Activated CD4-positive, alpha-beta T cell treated with anti-CD3 and anti-CD28 coated beads, Interleukin-2, amount 50 U/mL, for 1 hour (primary cell): ENCODE measurements at places on chromosomes 4 and X.

- no peak for DNase-seq
Observed at GRCh38 chrX:68721546-68721945, 74.1 kb downstream of the STARD8 start.

DNA sequence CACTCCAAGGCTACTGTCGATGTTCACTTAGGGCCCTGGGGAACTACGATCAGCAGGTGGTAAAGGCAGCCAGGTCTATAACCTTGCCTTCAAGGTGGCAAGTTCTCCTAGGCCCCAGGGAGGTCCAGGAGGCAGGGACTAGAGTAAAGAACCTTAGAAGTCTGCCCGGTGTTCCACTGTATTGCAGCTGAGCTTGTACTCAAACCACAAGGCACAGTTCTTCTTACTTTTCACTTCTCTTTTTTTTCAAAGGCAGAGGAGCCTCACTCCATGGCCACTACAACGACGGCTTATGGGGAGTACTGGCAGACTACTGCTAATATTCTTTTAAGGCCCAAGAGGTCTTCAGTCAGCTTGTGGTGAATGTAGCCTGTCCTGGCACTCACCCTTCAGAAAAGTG is 78.8 kb upstream of the GPR174 start:
- DNase-seq, result no peak

GRCh38 chr4:64747919-64748715 is 338.9 kb upstream of the TECRL start:
- no peak for DNase-seq

- no peak for DNase-seq
Observed at GRCh38 chrX:130915302-130915701, 12.3 kb upstream of the ENOX2 start.

DNA sequence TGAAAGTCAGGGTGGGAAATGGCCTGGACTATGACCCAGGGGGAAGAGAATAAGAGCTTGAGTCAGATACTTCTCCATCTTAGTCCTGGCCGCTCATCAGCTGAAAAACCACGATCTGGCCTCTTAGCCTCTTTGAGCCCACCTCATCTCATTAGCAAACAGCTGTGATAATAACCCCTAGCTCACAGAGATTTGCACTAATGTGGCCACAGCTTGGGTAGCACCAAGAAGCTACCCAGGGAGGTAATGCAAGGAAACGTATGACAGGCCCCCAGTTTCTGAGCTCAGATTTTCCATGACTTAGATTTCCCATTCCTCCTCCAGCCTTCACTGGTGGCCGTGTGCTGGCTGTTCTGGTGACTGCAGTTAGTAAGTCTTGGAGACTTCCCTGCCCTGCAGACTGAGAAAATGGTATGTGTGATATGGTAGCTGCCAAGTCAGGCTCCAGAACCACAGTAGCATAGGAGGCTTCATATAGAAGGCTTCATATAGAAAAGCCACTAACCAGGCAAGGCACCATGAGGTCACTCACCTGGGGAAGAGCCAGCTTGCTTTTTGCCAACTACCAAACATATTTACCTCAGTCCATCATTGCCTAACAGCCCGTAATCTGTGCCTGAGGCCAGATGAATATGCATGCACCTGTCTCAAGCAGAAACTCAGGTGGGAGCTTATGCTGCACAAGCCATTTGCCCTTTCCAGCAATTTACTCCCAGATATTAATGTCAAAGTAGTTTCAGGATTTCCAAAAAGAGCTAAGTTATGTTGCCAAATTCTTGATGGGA is 51.4 kb upstream of the GABRE start:
- no peak for DNase-seq

DNA sequence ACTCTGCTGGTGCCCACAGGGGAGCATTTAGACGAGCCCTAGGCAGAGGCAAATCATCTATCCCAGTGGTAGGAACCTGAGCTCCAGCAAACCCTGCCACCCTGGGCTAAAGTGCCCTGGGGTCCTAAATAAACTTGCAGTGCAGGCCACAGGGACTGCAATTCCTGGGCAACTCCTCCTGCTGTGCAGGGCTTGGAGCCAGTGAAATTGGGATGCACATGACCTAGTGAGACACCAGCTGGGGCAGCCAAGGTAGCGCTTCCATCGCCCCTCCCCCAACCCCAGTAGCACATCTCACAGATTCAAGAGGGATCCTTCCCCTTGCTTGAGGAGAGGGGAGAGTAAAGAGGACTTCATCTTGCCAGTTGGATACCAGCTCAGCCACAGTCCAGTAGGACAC is 44.1 kb downstream of the CHRNA9 start:
- no peak for DNase-seq
